ENCODE measurements at places on chromosomes 12 and 14.

GRCh38 chr14:100147181-100147631, 12.2 kb downstream of the DEGS2 start:
- no peak for DNase-seq

DNA sequence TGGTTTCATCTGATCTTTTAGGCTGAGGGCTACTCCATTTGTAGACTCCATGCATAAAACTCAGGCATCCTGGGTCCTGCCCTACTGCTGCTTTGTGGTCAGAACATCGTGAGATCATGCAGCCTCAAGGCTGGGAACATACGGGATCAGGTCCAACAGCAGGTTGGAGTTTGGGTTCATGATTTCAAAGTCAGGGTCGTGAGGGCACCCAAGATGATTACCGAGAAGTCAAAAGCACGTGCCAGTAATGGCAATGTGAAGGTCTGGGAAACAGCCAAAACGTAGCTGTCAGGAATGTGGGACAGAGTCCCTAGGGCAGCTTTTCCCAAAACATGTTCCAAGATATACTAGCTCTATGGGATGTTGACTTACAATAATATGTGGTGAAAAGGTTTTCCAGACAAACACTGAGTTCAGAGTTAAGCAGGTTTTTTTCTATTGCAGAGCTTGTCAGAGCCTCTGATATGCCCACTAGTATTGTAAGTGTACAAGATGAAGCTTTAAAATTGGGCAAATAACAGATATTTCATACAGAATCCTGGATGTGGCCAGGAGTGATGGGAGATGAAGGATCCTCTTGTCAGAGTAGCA, 130.3 kb upstream of the DNM1L start:
- DNase-seq, result peak; percentile 47

DNA sequence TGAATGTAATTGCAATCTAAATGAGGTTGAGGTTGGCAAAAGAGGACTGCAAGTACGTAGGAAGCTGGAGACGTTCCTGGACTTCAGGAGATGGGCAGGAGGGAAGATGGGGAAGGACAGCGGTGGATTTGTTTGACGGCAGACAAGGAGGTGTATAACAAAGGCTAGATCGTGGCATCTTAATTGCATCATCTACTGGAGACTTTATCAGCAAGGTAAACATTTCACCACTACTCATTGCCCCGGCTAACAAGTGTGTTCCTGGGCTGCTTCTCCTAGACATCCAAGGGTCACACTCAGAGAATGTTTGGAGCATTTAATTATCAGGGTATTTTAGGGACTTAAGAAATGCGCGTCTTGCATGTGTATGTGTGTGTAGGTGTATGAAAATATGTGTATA, 128.5 kb downstream of the KCNK10 start:
- DNase-seq, result no peak

GRCh38 chr14:22403296-22403695, 185.7 kb downstream of the DAD1 start:
- no peak for DNase-seq

DNA sequence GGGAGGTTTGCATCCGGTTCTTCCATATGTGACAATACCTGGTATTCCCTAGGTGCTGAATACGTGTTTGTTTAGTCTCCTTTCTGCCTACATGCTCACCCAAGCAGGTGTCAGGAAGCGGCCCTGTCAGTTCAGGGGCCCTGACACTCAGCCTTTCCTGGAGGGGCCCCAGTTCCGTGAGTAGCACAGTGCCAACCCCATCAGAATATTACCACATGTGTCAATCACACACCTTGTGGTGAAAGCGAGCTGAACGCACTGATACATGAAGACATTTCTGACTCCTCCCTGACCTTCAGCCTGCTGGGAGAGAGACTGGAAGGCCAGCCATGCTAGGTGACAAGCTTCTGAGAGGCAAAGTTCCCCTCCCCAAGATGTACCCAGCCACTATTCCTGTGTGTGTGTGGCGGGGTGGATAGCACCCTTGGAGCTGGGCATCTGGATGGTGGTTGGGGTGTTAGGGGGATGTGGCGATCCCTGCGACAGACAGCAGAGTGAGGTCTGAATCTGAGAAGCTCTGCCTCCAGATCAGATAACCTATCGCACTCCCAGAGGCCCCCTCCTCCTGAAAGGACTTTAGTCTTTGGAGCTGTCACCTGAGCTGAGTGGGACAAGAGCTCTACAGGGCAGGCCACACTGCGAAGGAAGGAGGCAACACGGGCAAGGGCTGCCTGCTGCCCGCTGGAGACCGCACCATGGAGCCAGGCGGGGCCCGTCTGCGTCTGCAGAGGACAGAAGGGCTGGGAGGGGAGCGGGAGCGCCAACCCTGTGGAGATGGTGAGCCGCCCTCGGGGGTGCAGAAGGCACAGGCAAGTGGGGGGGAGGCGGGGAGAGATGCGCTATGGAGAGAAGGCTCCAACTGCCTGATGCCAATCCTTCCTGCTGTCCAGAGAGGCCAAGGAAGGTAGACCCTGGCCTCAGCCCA, at the start of gene SOAT2:
Gene SOAT2 (plus strand): TSS at position 604 of the 925 bp plus-strand sequence. CDS start 92 bp downstream, at position 696.
- DNase-seq, result no peak

DNA sequence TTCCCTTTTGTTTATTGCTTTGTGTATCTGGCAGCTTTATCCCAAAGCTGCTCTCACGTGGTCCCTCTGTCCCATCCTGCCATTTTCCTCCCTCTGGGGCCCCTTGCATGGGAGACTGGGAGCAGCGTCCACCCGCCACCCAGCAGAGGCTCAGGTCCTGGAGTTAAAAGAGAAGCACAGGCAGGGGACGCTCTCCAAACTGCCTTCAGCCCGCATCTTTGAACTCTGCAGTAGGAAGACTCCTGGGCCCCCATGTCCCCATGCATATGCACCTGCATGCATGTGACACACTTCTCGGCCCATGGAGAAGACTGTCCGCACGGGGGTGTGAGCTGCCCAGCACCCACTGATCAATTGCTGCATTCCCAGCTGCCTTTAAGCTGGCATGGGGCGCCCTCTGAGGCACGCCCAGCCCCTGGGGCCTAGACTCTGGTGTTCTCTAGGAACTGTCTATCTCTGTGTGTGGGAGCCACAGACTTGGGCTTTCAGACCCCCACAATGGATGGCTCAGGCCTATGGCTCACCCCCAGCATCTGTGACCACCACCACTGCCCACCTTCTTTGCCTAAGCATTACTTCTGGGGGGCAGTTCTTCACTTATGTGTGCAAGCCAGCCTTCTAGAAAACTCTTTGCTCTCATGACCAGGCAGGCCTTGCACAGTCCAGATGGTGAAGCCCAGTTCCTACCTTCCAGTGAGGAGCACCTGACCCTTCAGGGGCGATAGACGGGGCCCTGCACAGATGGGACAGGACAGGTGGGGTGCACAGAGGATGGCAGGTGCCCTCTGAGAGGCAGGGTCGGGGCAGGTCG, 96.1 kb upstream of the DIO3 start:
- no peak for DNase-seq

DNA sequence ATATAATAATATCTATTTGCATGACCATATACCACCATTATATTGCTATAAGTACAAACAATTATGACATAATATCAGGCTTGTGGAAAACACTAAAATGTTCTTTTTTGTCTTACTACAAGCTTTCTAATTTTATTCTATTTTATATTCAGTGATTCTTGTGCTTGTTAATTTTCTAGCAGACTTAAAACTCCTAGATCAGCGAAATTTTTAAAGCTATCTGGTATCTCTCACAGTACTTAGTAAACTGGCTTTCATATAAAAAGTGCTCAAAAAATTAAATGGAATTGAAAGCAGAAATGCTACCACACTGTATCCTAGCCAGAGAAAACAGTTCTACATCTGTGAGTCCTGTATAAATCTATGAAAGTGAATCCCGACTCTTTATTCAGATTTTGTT, 105.3 kb downstream of the PAX9 start:
- no peak for DNase-seq

Data from left hindlimb (tissue), 1 donor.